ENCODE measurements at places on chromosomes 16 and 17. TPM values are rescaled to one million over a fixed set of nuclear protein-coding genes. Genes with fewer than 3 reads are reported as not detected.

The CCL1 gene
- not detected for total RNA-seq

The VASN gene
- total RNA-seq = 9.2 TPM

The PLCG2 gene
- total RNA-seq = 6.5 TPM

The RNF157 gene
- total RNA-seq = 0.26 TPM

The TMEM100 gene
- total RNA-seq = 1.1 TPM

The RBFOX1 gene
- total RNA-seq = not detected

The TBC1D3 gene
- total RNA-seq = not detected
